CD8-positive, alpha-beta memory T cell (primary cell): ENCODE measurements at places on chromosomes 3 and 15. TPM values are rescaled to one million over a fixed set of nuclear protein-coding genes. Genes with fewer than 3 reads are reported as not detected.

GRCh38 chr3:80350771-80351170, 583.0 kb upstream of the ROBO1 start:
- H3K4me3 ChIP-seq = no peak overlapping the region
- no peaks in the 10 kb centered on the region for H3K27me3 ChIP-seq
- H3K36me3 ChIP-seq = no peaks in the 10 kb centered on the region
- H3K4me1 ChIP-seq = no peaks in the 10 kb centered on the region
- no peak overlapping the region for H3K27ac ChIP-seq

DNA sequence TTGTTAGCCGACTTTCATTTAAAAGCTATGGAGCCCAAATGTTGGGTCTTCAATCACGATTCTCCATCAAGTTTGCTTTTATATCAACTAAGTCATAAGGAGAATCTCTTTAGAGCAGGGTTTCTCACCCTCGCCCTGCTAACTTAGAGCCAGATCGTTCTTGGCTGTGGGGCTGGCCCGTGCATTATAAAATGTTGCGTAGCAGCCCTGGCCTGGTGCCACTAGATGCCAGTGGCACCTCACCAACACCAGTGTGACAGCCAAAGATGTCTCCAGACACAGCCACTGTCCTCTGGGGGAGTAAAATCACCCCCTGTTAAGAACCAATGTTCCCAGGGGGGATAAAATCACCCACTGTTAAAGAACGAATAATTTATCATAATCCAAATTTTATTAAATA, 226.1 kb downstream of the OCA2 start:
- no peaks in the 10 kb centered on the region for H3K36me3 ChIP-seq
- H3K4me1 ChIP-seq = no peaks in the 10 kb centered on the region
- no peak for DNase-seq
- H3K4me3 ChIP-seq = no peak overlapping the region
- H3K27ac ChIP-seq = no peak overlapping the region
- no peaks in the 10 kb centered on the region for H3K27me3 ChIP-seq

GRCh38 chr3:123286308-123287023, 84.7 kb downstream of the SEC22A start:
- no peak for DNase-seq
- H3K27me3 ChIP-seq = no peaks in the 10 kb centered on the region
- H3K4me3 ChIP-seq = no peak overlapping the region
- no peaks in the 10 kb centered on the region for H3K4me1 ChIP-seq

DNA sequence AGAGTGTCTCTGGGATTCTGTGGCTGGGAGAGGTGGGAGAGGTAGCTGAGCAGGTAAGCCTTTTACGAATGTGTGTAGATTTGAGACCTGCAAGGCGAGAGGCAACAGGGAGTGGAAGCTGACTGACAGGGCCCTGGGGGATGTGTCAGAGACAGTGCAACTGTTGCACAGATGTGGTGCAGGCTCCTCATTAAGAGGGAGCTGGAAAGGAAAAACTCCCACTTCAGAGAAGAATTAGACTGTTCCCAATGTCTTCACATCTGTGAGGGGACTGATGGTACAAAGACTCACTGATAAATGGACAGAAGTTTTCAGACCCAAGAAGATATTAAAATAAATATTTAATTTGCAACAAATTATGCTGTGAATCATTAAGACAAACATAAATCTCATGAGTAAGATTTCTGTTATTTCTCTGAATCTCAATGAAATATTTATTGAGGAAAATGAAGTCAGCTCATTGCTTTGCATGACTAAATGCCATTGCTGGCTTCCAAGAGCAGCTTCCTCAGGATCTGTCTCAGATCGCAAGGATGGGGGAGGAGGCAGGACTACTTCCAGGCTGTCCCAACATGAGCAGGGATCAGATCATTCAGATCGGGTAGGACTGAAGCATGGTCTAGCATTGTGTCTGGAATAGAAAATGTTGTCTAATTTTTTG, 127.3 kb upstream of the ROPN1 start:
- no peak for DNase-seq
- no peaks in the 10 kb centered on the region for H3K27me3 ChIP-seq
- no peak overlapping the region for H3K27ac ChIP-seq
- no peak overlapping the region for H3K4me3 ChIP-seq
- no peaks in the 10 kb centered on the region for H3K4me1 ChIP-seq
- H3K36me3 ChIP-seq = no peaks in the 10 kb centered on the region

- no peaks in the 10 kb centered on the region for H3K4me1 ChIP-seq
- no peaks in the 10 kb centered on the region for H3K36me3 ChIP-seq
- no peaks in the 10 kb centered on the region for H3K27me3 ChIP-seq
Measured at GRCh38 chr3:193853511-193854219, 260.7 kb downstream of the OPA1 start.

GRCh38 chr3:31919528-31919927, 61.5 kb downstream of the OSBPL10 start:
- no peaks in the 10 kb centered on the region for H3K36me3 ChIP-seq
- peaks cover 8% of the 10 kb centered on the region for H3K4me1 ChIP-seq
- DNase-seq = no peak
- no peak overlapping the region for H3K4me3 ChIP-seq
- H3K27ac ChIP-seq = no peak overlapping the region

GRCh38 chr3:149188494-149188893, 33.1 kb downstream of the CP start:
- H3K4me3 ChIP-seq = no peak overlapping the region
- no peaks in the 10 kb centered on the region for H3K4me1 ChIP-seq
- DNase-seq = no peak
- no peaks in the 10 kb centered on the region for H3K36me3 ChIP-seq

- peak overlapping the region; percentile 86 for H3K4me3 ChIP-seq
- H3K4me1 ChIP-seq = peaks cover 25% of the 10 kb centered on the region
- H3K36me3 ChIP-seq = peaks cover 11% of the 10 kb centered on the region
- H3K27me3 ChIP-seq = no peaks in the 10 kb centered on the region
- no peak for DNase-seq
- H3K27ac ChIP-seq = peak overlapping the region; percentile 76
Measured at GRCh38 chr15:89893027-89893426, 767 bp downstream of the AP3S2 start.

- DNase-seq = no peak
- no peaks in the 10 kb centered on the region for H3K4me1 ChIP-seq
- no peaks in the 10 kb centered on the region for H3K27me3 ChIP-seq
- no peak overlapping the region for H3K27ac ChIP-seq
- no peak overlapping the region for H3K4me3 ChIP-seq
Measured at GRCh38 chr3:81468391-81468790, 293.1 kb downstream of the GBE1 start.

- no peaks in the 10 kb centered on the region for H3K27me3 ChIP-seq
- H3K27ac ChIP-seq = no peak overlapping the region
- peaks cover 5% of the 10 kb centered on the region for H3K36me3 ChIP-seq
- H3K4me1 ChIP-seq = peaks cover 11% of the 10 kb centered on the region
- H3K4me3 ChIP-seq = no peak overlapping the region
- no peak for DNase-seq
Measured at GRCh38 chr15:68097029-68097428, 42.9 kb downstream of the PIAS1 start.

- no peaks in the 10 kb centered on the region for H3K27me3 ChIP-seq
- no peak overlapping the region for H3K4me3 ChIP-seq
- H3K27ac ChIP-seq = no peak overlapping the region
- no peak for DNase-seq
Measured at GRCh38 chr3:53182764-53183355, 21.9 kb downstream of the PRKCD start.

DNA sequence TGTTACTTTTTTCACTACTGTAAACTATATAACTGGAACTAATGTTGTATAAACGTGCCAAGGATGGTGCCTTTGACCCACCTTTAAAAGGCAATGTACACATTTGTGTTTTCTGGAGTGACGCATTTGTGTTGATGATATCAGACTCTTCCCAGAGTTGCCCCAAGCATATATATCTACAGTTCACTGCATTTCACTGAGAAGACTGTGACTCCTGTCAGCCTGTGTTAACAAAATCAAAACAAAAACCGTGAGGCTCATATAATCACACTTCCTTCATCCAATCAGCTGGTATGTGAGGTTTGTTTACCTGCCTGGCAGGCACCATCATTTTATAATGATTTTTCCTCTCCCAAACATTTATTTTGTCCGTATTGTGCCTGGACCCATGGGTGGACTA, 117.6 kb upstream of the ROBO1 start:
- no peaks in the 10 kb centered on the region for H3K36me3 ChIP-seq
- H3K27ac ChIP-seq = no peak overlapping the region
- DNase-seq = no peak
- H3K4me1 ChIP-seq = no peaks in the 10 kb centered on the region
- no peak overlapping the region for H3K4me3 ChIP-seq

GRCh38 chr3:167787440-167787839, 51.9 kb downstream of the SERPINI1 start:
- no peak for DNase-seq
- H3K4me1 ChIP-seq = no peaks in the 10 kb centered on the region
- H3K4me3 ChIP-seq = no peak overlapping the region
- no peaks in the 10 kb centered on the region for H3K36me3 ChIP-seq

DNA sequence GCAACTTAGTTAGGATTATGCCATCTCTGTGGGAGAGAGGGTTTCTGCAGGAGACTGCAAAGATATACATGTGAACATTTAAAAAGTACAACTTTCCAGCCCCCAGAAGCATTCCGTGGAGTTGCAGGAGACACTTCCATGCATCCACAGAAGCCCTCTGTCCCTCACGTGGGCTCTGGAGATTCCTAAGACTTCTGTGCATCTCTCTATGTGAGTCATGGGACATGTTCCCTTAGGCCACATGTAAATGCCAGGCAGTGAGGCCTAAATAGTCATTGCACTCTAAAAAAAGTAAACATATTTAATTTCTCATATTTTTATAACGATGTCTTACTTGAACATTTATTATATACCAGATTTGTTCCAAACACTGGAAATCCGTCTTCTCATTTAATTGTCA, 126.5 kb upstream of the ROPN1 start:
- DNase-seq = no peak
- H3K4me3 ChIP-seq = no peak overlapping the region
- H3K27ac ChIP-seq = no peak overlapping the region
- H3K4me1 ChIP-seq = no peaks in the 10 kb centered on the region

DNA sequence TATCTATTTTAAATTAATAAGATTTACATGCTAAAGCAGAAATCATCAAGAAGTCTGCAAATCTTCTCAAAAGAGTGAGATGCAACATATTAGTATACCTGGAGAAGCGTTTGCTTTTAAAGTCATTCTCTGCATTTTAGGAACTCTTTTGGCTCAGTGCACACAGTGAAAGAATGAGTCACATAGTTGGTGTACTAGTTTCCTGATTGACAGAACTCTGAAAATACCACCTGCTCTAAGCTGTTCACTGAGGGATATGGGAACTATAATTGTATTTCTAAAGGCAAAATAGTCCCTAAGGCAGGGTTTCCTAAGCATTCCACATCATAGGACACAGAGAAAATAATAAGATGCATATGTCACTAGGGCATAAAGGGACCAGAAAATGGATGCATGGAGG, 838.5 kb downstream of the DIPK2A start:
- no peak overlapping the region for H3K4me3 ChIP-seq
- no peak overlapping the region for H3K27ac ChIP-seq
- H3K4me1 ChIP-seq = no peaks in the 10 kb centered on the region
- H3K27me3 ChIP-seq = no peaks in the 10 kb centered on the region

DNA sequence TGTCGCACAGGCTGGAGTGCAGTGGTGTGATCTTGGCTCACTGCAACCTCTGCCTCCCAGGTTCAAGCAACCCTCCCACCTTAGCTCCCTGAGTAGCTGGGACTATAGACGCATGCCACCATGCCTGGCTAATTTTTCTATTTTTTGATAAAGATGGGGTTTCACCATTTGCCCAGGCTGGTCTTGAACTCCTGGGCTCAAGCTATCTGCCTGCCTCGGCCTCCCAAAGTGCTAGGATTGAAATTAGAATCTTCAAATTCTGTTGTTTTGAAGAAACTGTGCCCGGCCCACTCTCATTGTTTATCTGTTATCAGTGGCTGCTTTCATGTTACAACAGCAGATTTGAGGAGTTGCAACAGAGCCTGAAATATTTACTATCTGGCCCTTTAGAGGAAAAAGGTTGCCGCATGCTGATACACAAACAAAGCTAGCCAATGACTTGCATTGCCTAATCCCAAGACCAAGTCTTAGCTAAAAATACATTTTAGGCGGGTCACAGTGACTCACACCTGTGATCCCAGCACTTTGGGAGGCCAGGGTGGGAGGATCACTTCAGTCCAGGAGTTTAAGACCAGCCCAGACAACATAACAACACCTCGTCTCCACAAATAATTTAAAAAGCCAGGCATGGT, 43.2 kb upstream of the PPP4R2 start:
- no peak overlapping the region for H3K27ac ChIP-seq
- no peak overlapping the region for H3K4me3 ChIP-seq
- peaks cover 9% of the 10 kb centered on the region for H3K4me1 ChIP-seq
- DNase-seq = no peak
- no peaks in the 10 kb centered on the region for H3K36me3 ChIP-seq

DNA sequence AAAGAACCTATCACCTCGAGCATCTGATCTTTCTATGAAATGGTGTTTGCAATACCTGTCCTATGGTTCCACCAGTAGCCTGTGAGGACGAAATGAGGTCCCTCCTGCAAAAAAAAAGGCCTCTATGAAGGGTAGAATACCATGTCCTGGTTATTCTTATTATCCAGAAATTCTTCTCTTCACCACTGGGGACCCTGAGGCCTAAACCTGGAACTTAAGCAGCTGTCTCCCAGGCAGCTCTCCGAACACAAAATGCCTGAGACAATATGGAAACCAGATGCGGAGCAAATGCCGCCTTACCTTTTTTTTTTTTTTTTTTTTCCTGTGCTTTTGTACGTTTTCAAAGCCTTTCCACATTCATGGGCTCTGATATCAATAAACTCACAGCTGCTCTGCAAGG, 62.1 kb upstream of the WNT5A start:
- H3K4me1 ChIP-seq = no peaks in the 10 kb centered on the region
- H3K4me3 ChIP-seq = no peak overlapping the region
- no peaks in the 10 kb centered on the region for H3K36me3 ChIP-seq
- H3K27ac ChIP-seq = no peak overlapping the region
- no peak for DNase-seq

DNA sequence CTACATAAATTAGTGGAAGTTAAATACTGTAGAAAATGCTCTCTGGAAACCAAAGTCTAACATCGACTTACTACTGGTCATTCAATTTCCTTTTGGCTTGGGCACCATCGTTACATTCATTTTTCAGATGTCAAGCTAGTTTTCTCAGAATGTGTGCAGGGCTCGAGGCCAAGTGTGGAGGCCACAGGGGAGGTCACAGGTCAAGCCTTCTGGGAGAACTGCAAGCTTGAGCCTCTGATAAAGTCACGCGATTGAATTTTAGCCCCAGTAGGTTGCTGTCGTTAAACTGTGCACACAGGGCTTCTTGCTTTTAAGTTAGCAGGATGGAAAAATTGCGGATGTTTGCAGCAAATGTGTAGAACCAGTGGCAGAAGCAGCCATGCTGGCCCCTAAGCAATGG, 182.2 kb downstream of the APBA2 start:
- DNase-seq = no peak
- H3K27ac ChIP-seq = no peak overlapping the region
- no peaks in the 10 kb centered on the region for H3K36me3 ChIP-seq
- no peaks in the 10 kb centered on the region for H3K27me3 ChIP-seq
- H3K4me3 ChIP-seq = no peak overlapping the region
- H3K4me1 ChIP-seq = no peaks in the 10 kb centered on the region

The NR1I2 gene
- total RNA-seq = 0.35 TPM

The CLDN1 gene
- 0.09 TPM for total RNA-seq

The MORC1 gene
- not detected for total RNA-seq

The CA12 gene
- not detected for total RNA-seq

The POLQ gene
- total RNA-seq = 12.4 TPM

The FGD5 gene
- total RNA-seq = not detected
